ENCODE measurements at places on chromosomes 7 and 10.

GRCh38 chr10:124262971-124263370 is 155.8 kb downstream of the OAT start:
- no peak for DNase-seq

GRCh38 chr7:46133751-46134150 is 212.7 kb upstream of the IGFBP3 start:
- DNase-seq, result no peak

GRCh38 chr7:141954334-141954733 is 7.6 kb upstream of the CLEC5A start:
- DNase-seq, result no peak

GRCh38 chr10:58384095-58384494 is 1.1 kb upstream of the TFAM start:
- DNase-seq, result no peak

DNA sequence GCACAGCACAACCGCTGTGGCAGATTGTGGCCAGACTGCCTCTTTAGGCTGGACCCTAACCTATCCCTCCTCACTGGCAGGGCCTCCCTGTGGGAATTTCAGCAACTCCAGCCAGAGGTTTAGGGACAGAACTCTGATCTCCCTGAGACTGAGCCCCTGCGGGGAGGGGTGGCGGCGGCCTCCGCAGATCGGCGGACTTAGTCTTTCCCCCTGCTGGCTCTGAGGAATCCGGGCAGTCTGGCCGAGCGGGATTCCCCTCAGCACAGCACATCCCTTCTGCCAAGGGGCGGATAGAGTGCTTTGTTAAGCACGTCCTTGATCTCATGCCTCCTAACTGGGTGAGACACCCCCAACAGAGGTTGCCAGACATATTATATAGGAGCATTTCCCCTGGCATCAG is 224.2 kb upstream of the NPY start:
- DNase-seq, result no peak

- DNase-seq, result no peak
Observed at GRCh38 chr7:98869597-98870120, at the start of gene TMEM130. Gene TMEM130 (minus strand): TSS chr7:98870014. CDS start chr7:98869861, 153 bp downstream.

- DNase-seq, result no peak
Observed at GRCh38 chr10:76334255-76334654, 902.8 kb downstream of the LRMDA start.

All from NCI-H510A (cell line).